Stimulated activated CD8-positive, alpha-beta memory T cell treated with anti-CD3 and anti-CD28 coated beads, Interleukin-4, amount 100 ng/mL, for 4 hours (primary cell): ENCODE measurements at places on chromosomes 5 and 9.

- DNase-seq: no peak
These were observed 156.2 kb downstream of the PPP2R2B start for GRCh38 chr5:146722361-146722779.

GRCh38 chr5:55520117-55520839 lies 14.5 kb downstream of the PLPP1 start:
- DNase-seq: no peak

GRCh38 chr5:158273035-158273434 lies 414.1 kb upstream of the CLINT1 start:
- DNase-seq: no peak

DNA sequence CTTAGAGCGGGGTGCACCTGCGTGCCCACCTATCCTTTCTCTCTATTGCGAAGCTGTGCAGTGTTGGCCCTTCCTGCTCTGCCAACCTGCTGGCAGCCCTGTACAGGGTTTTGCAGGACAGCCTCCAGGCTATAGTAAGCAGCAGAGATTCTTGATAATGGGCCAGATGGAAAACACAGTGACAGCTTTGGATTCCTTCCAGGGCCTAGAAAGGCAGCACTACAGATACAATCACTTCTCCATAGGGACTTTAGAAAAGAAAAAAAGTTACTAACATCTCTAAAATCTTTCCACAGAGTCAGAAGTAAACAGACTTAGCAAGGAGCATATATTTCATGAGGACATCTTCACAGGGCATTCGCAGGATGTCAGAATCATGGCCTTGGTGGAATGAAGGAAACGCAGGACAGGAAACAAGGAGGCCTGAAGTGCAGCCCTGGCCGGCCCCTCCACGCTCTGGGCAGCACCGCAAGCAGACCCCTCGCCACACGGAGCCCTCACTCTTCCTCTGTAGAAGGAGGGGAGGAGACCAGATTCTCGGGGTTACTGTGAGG lies 172.1 kb upstream of the GAS1 start:
- no peak for DNase-seq

- DNase-seq: no peak
These were observed 1585.6 kb downstream of the EFNA5 start for GRCh38 chr5:106085136-106085535.

DNA sequence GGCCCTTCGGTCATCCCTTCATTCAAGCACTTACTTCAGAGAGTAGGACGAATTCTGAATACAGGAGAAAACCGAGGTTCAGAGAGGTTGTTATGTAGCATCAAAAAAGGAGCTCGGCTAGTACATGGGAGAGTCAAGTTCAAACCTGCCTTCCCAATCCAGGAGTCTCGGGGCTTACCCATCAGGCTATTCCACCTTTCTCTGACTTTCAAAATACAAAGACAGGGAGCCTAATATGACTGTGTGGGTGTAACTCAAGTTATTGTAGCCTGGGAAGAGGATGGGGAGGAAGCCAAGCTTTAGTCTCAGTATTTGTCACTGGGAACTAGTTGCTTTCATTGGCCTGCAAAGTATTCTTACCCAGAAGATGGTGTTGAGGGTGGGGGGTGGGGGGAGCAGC lies 274.8 kb upstream of the PANK3 start:
- DNase-seq: no peak

GRCh38 chr5:10431415-10431814 lies 10.3 kb upstream of the ROPN1L start:
- no peak for DNase-seq

GRCh38 chr5:105619725-105620124 lies 2051.0 kb downstream of the EFNA5 start:
- no peak for DNase-seq

DNA sequence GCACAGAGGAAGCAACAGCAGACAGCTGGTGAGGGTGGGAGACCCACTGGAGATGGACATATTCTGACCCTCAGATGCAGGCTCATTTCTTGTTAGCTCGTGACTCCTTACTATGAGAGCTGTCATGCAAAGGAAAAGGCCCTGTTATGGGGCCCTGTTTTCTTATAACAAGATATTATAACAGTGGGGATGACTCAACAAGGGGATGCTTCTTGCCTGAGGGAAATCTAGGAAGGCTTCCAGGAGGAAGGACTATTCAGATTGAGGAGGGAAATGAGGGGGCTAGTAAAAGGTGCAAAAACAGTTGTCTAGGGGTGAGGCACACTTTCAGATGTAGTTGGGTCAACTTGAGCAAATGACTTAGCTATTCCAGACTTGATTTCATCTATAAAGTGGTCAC lies 83.0 kb downstream of the DAB2IP start:
- DNase-seq: no peak

- no peak for DNase-seq
These were observed 202.9 kb downstream of the SYK start for GRCh38 chr9:91004484-91004883.

- no peak for DNase-seq
These were observed 7.9 kb downstream of the SLC44A1 start for GRCh38 chr9:105252405-105252756.

GRCh38 chr9:137470785-137471184 lies 11.7 kb upstream of the NSMF start:
- no peak for DNase-seq

DNA sequence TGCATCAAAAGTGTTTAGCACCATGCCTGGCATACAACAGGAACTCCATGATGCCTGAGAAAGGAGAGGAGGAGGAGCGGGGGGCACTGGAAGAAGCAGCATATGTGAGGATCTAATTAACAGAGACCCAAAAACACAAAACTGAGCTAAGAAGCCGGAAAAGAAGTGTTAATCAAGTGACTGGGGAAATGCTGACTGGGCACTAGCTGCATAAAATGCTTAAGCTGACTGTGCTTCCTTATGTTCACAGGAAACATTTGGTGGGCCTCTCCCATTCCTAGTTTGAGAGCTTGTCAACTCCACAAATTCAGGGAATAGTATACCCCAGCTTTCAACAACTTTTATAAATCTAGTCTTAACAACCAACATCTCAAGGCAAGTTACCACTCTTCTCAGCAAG lies 26.6 kb downstream of the DEPDC1B start:
- no peak for DNase-seq

- no peak for DNase-seq
These were observed 403.7 kb upstream of the CCNG1 start for GRCh38 chr5:163033656-163034055.

GRCh38 chr5:159386028-159386711 lies 55.9 kb upstream of the IL12B start:
- DNase-seq: no peak

GRCh38 chr9:69396759-69397158 lies 71.7 kb downstream of the ENTREP1 start:
- no peak for DNase-seq

GRCh38 chr5:761059-761771 lies 23.3 kb downstream of the ZDHHC11B start:
- DNase-seq: no peak

GRCh38 chr9:109912082-109912582 lies 132.1 kb downstream of the PALM2AKAP2 start:
- no peak for DNase-seq

GRCh38 chr9:136002215-136002614 lies 41.0 kb upstream of the UBAC1 start:
- no peak for DNase-seq

- DNase-seq: no peak
These were observed 428.1 kb downstream of the ARHGEF28 start for GRCh38 chr5:74054139-74054538.

DNA sequence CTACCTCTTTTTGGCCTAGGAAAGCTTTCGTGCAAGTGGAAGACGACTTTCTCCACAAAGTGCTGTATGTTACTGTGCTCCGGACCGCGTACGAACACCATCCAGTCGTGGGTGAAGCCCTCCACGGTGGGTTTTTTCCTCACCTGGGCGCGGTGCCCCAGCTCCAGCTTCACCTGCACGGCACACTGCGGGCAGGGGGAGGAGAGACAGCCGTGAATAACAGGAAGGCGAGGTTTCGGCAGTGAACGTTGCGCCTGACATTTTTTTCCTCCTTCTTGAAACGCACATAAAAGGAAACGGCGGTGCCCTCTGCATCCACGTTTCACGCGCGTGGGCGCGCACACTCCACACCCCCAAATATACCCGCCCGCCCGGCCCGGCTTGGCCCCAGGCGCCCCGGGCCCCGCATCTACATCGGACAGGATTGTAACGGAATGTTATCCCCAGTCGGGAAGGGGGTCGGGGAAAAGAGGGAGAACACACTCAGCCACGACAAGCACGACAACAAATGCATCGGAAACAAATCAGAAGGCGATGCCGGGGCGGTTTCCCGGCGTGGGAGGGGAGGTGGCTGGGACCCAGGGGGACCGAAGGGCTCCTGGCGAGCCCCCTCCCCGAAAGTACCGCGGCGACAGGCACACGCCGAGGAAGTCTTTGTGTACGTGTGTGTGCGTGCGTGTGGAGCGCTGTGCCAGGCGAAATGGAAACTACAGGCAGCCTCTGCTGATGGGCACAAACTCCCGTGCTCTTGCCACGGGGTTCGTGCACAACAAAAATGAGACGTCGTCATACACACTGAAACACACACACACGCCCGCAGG lies 1.4 kb downstream of the MLLT3 start:
- no peak for DNase-seq

GRCh38 chr9:73093740-73094379 lies 57.8 kb upstream of the ANXA1 start:
- no peak for DNase-seq

GRCh38 chr5:56480705-56481427 lies 247.7 kb upstream of the ANKRD55 start:
- DNase-seq: no peak

DNA sequence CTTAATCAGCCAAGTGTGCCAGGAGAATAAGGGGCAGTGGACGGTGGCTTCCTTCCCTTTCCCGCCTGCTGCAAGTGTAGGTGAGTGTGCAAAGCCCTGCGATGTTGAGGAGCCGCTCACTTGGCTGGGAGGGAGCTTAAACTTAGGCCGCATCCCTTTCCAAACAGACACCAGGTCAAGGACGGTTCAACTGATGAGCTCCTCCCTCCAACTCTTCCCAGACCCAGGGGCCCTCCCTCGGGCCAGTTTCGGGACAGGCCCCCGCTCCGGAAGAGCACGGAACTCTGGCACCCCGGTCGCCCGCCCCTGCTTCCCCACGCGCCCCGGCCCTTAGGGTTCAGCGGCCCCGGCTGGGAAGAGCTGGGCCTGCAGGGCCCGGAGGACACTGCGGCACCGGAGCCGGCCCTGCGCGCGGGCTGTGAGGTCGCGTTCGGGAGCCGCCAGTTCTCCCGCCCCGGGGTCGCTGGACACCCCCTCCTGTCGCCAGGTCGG lies 481 bp downstream of the MRPL36 start:
- DNase-seq: no peak

DNA sequence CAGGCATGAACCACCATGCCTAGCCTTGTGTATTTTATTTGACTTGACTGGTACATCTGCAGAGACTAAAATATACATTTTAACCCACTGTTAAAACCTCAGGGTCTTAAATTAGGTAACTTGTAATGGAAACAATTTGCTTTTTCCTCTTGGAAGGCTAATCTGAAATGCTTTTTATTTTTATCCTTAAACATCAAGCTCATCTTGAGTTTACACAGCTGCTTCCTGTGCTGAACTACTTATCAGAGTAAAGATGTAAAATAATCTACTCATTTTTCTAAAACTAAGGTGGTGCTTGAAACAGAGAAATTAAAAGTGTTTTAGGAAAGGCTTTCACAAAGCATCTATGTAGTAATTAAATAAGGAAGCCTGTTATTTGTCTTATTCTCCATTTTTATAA lies 144.1 kb downstream of the ENTREP1 start:
- DNase-seq: no peak

- no peak for DNase-seq
These were observed 9.8 kb upstream of the TLX3 start for GRCh38 chr5:171299228-171299627.

DNA sequence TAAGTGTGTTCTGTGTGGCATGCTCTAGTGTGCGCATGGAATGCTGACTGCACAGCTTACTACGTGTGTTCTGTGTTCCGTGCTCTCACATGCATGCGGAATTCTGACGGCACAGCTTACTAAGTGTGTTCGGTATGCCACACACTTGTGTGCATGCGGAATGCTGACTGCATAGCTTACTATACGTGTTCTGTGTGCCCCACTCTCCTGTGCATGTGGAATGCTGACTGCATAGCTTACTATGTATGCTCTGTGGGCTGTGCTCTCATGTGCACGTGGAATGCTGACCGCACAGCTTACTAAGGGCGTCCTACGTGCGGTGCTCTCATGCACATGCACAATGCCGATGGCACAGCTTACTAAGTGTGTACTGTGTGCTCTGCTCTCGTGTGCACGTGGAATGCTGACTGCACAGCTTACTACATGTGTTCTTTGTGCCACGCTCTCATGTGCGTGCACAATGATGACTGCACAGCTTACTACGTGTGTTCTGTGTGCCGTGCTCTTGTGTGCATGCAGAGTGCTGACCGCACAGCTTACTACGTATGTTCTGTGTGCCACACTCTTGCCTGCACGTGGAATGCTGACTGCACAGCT lies 548.9 kb downstream of the IRX1 start:
- no peak for DNase-seq

DNA sequence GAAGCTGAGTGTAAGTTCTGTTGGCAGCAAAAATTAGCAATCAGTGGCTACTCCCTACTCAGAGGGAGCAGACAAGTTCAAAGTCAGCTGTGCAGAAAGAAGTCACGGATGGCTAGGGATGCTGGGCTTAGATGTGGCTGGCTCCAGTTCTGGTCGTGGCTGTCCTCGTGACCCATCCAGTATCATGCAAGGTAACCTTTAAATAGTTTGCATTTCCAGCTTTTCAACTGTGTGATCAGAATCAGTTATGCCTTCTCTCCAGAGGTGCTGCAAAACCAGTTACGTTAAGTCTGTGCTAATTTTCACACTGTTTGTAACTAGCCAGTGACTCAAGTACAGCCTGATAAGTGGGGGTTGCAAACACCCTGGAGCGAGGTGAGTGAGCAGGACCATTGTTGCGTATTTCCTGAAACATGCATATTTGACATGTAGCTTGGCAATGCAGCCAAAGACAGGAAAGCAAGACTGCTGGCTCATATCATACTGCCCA lies 302.4 kb downstream of the ATPSCKMT start:
- no peak for DNase-seq

- DNase-seq: no peak
These were observed 432.3 kb upstream of the DAB2 start for GRCh38 chr5:39857041-39857440.

- DNase-seq: no peak
These were observed 77.4 kb downstream of the NR2F1-AS1 start for GRCh38 chr5:93503598-93504067.

- no peak for DNase-seq
These were observed 121.3 kb upstream of the KLF9 start for GRCh38 chr9:70535546-70536323.

- DNase-seq: no peak
These were observed 349.1 kb upstream of the DAP start for GRCh38 chr5:11110128-11110527.

DNA sequence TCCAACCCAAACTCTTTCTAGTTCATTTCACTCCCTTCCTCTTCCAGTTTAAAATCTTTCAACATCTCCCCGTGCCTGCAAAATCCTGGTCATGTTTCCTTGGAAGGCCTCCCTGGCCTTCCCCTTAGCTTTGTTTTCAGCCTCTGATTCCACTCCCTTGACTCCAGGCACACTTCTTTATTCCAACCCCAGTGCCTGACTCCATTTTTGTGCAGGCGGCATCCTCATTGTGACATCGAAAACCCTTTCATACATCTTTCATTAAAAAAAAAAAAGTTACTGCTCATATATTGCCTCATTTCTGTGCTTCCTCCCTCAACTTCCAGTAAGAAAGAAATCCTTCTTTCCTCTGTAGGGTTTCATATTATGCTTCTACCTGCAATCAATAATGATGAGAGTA lies 7.1 kb upstream of the TNFSF8 start:
- no peak for DNase-seq

- no peak for DNase-seq
These were observed 24.6 kb downstream of the PIK3R1 start for GRCh38 chr5:68240202-68240601.
